Type B pancreatic cell (in vitro differentiated cells): ENCODE measurements at places on chromosomes 2 and 18. TPM values are rescaled to one million over a fixed set of nuclear protein-coding genes. Genes with fewer than 3 reads are reported as not detected.

BCL11A gene
- total RNA-seq = 47.9 and 53.1 TPM in 2 replicates

GRCh38 chr2:60498816-60499429 is 54.5 kb downstream of the BCL11A start:
- no peaks in the 10 kb centered on the region for H3K27me3 ChIP-seq
- peaks cover 33% of the 10 kb centered on the region for H3K4me1 ChIP-seq
- peaks cover 10% of the 10 kb centered on the region for H3K36me3 ChIP-seq
- DNase-seq = no peak
- H3K27ac ChIP-seq = no peak overlapping the region
- no peak overlapping the region for H3K4me3 ChIP-seq

GRCh38 chr2:189287982-189288521 is 108.5 kb upstream of the COL5A2 start:
- no peak for DNase-seq
- H3K4me1 ChIP-seq = peaks cover 16% of the 10 kb centered on the region
- H3K27me3 ChIP-seq = no peaks in the 10 kb centered on the region
- H3K27ac ChIP-seq = no peak overlapping the region

NEMP2 gene
- 5.8 and 7.2 TPM in 2 replicates for total RNA-seq

DNA sequence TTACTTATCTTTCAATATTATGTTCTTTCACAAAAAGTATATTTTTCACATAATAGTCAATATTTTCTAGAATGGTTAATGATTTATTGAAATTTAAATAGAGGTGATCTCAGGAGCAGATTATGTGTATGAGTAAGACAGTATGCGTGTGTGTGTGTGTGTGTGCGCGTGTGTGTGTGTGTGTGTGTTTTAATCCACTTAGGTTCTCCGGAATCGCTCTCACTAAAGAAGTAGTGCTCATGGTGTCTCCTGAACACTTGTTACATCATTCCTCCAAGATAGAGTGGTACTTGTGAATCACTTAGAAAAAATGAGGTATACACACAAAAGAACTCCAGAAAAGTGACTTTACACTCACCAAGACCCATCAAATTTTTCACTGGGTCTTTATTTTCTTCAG is 91.0 kb upstream of the KCNH7 start:
- no peaks in the 10 kb centered on the region for H3K36me3 ChIP-seq
- no peaks in the 10 kb centered on the region for H3K27me3 ChIP-seq
- no peak overlapping the region for H3K4me3 ChIP-seq
- H3K4me1 ChIP-seq = no peaks in the 10 kb centered on the region
- DNase-seq = no peak

IL36G gene
- not detected in 2 replicates for total RNA-seq

GRCh38 chr2:118232391-118232790 is 144.1 kb downstream of the INSIG2 start:
- no peak overlapping the region for H3K4me3 ChIP-seq
- H3K36me3 ChIP-seq = no peaks in the 10 kb centered on the region
- H3K27me3 ChIP-seq = peaks cover 52% of the 10 kb centered on the region

GRCh38 chr2:147133286-147133908 is 711.4 kb upstream of the ACVR2A start:
- H3K27ac ChIP-seq = no peak overlapping the region
- peaks cover 3% of the 10 kb centered on the region for H3K27me3 ChIP-seq
- no peak for DNase-seq
- H3K4me1 ChIP-seq = peaks cover 5% of the 10 kb centered on the region
- no peak overlapping the region for H3K4me3 ChIP-seq

RAMP1 gene
- total RNA-seq = 11.3 and 23.8 TPM in 2 replicates

- H3K27me3 ChIP-seq = no peaks in the 10 kb centered on the region
- peaks cover 45% of the 10 kb centered on the region for H3K36me3 ChIP-seq
- no peak overlapping the region for H3K4me3 ChIP-seq
- no peak for DNase-seq
Observed at GRCh38 chr2:235050980-235051351, 99.1 kb downstream of the SH3BP4 start.

DNA sequence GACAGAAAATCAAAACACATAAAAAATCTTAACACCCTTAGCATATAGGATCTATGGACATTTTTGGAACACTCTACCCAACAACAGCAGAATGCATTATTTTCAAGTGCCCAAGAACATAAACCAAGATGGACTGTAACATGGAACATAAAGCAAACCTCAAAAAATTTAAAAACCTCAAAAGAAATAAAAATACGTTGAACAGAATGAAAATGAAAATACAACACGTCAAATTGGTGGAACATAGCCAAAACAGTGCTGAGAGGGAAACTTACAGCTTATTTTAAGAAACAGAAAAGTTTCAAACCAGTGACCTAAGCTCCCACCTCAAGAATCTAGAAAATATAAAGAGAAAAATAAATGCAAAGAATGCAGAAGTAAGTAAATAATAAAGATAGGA is 58.3 kb upstream of the BCL2L11 start:
- H3K27me3 ChIP-seq = peaks cover 8% of the 10 kb centered on the region
- no peak overlapping the region for H3K27ac ChIP-seq
- H3K4me1 ChIP-seq = no peaks in the 10 kb centered on the region
- no peak overlapping the region for H3K4me3 ChIP-seq
- no peaks in the 10 kb centered on the region for H3K36me3 ChIP-seq
- no peak for DNase-seq

CNTNAP5 gene
- total RNA-seq = 3.3 and 5.0 TPM in 2 replicates

EGR4 gene
- total RNA-seq = 0.19 and 1.2 TPM in 2 replicates
